ENCODE measurements at places on chromosomes 11 and 22.

GRCh38 chr22:48856308-48856615, 971.4 kb downstream of the BRD1 start:
- no peak for DNase-seq

DNA sequence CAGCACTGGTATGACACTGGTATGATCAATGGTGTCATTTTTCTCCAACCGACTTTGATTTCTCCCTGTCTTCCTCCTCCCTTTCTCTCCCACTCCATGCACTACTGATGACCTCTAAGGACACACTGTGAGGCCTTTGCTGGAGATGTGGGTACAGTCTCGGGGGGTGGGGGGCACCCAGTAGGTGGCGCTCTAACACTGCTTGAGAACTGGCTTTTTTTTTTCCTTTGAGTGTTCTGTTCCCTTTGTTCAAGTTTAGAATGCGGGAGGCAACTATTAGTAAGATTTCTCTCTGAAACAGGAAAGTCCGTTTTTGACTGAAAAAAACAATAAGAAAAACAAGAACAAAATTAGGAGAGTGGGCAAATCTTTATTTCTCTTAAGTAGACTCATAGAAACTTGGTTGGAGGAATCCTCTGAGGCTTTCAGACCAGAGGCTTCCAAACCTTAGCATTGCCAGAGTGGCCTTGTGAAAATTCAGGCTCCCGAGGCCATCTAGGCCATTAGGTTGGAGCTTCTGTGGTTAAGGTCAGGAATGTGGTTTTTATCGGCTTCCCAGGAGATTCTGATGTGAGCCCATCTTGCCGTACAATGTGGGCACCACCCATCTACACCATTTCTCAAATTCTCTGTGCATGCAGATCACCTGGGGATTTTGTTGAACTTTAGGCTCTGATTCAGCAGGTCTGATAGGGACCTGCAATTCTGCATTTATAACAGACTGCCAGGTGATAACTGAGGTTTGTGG, 43.2 kb downstream of the PANX1 start:
- DNase-seq, result peak; percentile 64

DNA sequence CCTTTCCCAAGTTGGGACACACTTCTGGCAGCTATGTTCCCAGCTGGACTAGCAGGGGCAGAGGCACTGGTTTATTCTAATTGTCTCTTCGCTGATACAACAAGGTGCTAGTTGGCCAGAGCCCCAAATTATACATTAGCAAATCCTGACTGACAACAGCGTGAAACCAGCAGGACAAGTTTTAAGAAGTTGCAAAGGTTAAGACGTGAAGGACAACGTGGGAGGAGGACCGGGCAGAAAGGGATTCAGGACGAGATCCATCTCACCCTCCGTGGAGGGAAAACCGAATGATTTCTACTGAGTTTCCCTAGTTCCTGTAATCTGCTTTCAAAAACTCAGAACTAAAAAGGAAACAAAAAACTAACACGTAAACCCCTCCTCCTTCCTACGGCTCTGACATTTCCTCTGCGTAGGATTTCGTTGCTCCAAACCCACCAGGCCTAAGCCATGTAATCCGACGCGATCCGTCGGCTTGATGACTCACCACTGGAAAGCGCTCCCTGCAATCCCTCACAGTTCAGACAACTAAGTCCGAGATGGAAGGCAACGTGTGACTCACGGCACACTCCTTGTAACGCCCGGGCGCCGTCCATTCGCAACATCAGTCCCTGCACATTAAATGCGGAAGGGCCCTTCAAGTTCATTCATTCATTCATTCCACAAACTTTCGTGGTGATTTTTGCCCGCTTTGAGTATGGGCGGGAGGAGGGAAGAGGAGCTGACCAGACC, 703 bp downstream of the POGLUT3 start:
- peak; percentile 99 for DNase-seq

GRCh38 chr11:59706518-59707285, 6.9 kb downstream of the OR10V1 start:
- peak; percentile 97 for DNase-seq

GRCh38 chr22:30783021-30783420, 88.3 kb downstream of the OSBP2 start:
- DNase-seq, result no peak

DNA sequence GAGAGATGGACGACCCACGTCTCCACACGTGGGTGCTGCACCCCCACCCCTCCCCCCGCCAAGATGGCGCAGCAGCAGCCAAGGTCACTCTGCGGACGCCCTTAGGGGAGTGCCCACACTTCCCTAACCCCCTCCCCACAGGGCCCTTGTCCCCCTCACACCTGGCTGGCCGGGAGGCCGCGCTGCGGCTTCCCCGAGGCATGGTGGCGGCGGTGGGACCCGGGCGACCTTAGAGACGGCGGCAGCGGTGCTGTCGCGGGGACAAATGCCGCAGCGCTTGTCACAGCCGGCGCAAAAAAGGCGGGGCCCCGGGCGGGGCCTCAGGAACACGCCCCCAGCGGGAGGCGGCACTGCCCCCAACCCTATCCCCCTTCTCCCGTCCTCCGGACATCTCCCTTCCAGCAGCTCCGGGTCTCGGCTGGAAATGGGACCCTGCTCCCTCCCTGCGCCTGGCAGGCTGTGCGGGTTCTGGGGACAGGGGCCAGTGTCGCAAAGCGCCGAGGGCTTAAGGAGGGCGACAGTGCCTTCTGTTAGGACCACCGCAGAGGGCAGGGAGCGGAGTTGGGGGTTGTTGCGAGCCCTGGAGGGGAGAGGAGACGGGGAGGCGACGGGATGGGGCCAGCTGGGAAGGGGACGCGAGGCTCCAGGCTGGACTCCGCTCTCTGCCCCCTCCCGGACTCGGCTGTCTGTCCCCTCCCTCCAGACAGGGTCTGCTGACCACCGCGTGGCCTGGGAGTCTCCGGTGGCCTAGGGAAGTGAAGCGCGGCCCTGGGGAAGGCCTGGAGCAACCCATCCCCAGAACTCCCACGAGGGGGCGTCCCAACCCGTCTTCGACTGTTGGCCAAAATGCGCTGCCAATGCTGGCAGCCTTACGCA, at the start of gene CHCHD10:
TSS of gene CHCHD10 (minus strand) at position 300 of the 876 bp plus-strand sequence. CDS start at position 202, 98 bp downstream.
- DNase-seq, result peak; percentile 72

- no peak for DNase-seq
Observed at GRCh38 chr11:130486391-130486836, 38.0 kb downstream of the ADAMTS15 start.

GRCh38 chr22:19846620-19847344, 7.9 kb downstream of the GNB1L start:
- no peak for DNase-seq

DNA sequence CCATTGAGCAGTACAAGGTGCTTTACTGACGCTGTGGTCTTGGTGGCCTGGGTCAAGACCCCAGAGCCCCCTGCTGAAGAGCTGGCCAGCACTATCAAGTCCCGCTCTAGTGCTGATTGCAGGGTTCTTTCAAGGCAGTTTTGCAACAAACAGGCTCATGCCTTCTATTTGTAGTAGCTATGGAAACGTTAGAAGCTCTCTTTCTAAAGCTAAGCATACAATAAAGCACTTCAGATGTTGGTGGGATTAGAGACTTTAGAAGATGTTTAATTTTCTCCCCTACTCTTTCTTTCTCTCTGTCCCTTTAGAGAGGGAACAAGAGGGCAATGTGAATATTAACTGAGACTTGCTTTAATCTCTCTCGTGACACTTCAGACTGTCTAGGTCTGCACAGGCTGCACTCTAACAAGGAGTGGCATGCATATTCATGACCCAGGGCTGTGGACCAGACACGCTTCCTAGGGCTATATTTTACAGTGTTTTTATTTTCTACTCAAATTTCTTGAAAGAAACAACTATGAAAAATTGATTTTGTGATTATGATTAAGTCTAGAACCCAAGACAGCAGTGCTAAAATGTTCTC, 138.6 kb downstream of the WNT7B start:
- DNase-seq, result no peak
